ENCODE measurements at places on chromosomes 2 and 18. TPM values are rescaled to one million over a fixed set of nuclear protein-coding genes. Genes with fewer than 3 reads are reported as not detected.

COPS7B gene
- 47.3 TPM for total RNA-seq

ASXL3 gene
- not detected for total RNA-seq

ZBTB7C gene
- total RNA-seq, result 0.09 TPM

DNA sequence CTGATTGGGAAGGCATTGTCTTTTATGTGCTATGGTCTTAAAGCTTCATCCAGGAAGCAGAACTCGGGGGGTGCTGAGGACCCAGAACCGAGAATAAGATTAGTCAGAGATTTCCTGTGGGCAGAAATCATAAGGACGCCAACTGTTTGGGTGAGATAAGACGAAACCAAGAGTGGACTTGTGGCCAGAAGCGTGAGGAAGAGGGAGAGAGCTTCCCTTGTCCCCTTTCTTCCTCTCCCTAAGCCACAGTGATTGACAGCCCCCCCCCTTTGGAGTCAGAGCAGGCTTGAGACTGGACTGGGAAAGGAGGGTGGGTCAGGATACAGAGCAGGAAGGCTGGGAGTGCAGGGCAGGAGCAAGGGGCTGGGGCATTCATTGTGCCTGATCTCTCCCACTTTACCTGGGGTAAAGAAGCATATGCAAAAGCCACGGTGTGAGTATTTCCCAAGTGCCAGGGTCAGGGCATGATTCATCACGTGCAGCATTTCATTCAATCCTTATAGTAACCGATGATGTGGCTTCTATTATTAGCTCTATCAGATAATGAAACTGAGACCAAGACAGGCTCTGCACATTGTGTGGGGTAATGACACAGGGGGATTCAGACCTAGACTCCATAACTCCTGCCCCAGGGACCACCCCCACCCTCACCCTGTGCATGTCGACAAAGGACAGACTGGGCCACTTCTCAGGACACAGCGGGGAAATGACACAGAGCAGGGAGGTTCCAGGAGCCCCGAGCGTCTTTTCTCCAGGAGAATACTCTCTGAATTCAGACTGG, 3.0 kb upstream of the IL1RN start:
- peaks cover 5% of the 10 kb centered on the region for H3K36me3 ChIP-seq
- H3K4me1 ChIP-seq, result peaks cover 41% of the 10 kb centered on the region
- H3K4me3 ChIP-seq, result peak overlapping the region; percentile 26
- no peaks in the 10 kb centered on the region for H3K27me3 ChIP-seq
- H3K27ac ChIP-seq, result peak overlapping the region; percentile 68
- peak; percentile 58 for DNase-seq

DNA sequence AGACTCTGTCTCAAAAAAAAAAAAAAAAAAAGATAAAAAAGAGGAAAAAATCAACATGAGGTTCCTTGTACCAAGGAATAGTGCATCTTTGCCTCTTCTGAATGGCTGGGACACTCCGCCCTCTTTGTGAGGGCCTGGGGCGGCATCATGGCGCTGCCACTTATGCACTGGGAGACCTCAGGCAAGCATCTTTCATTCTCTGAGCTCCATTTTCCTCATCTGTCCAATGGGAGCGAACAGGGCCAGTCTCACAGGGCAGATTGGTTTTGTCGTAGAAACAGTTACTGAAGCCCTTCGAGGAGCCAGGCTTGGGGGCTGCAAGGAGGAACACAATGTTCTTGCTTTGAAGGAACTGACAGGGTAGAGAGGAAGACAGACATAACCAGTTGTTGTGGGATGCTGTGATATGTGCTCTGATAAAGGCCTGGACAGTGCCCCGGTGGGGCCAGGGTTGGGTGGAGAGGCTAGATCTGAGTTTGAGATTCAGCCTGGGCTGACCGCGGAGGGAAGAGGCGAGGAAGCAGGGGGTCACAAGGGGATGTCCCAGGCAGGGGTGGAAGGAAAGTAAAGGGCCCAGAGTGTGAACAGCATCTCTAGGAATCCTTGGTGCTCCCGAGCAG, 14.1 kb downstream of the ZFP36L2 start:
- no peak overlapping the region for H3K4me3 ChIP-seq
- no peak for DNase-seq
- H3K4me1 ChIP-seq, result peaks cover 7% of the 10 kb centered on the region
- no peaks in the 10 kb centered on the region for H3K36me3 ChIP-seq

- no peak overlapping the region for H3K4me3 ChIP-seq
- peaks cover 75% of the 10 kb centered on the region for H3K27me3 ChIP-seq
- peaks cover 24% of the 10 kb centered on the region for H3K4me1 ChIP-seq
- no peaks in the 10 kb centered on the region for H3K36me3 ChIP-seq
These were observed 3.5 kb upstream of the LIPG start for GRCh38 chr18:49558356-49558755.
